Stimulated activated CD8-positive, alpha-beta memory T cell treated with anti-CD3 and anti-CD28 coated beads, Interleukin-15, amount 100 ng/mL, for 48 hours (primary cell): ENCODE measurements at places on chromosomes 5 and 9.

- DNase-seq, result no peak
Measured at GRCh38 chr5:115578657-115579056, 23.6 kb downstream of the TICAM2 start.

- DNase-seq, result no peak
Measured at GRCh38 chr9:30519756-30520155, 1864.7 kb upstream of the ACO1 start.

GRCh38 chr5:75566710-75567309 is 44.4 kb upstream of the ANKDD1B start:
- DNase-seq, result no peak

GRCh38 chr5:14250748-14251701 is 107.9 kb downstream of the TRIO start:
- DNase-seq, result no peak

- no peak for DNase-seq
Measured at GRCh38 chr5:171420431-171421241, 1.2 kb downstream of the FGF18 start.

DNA sequence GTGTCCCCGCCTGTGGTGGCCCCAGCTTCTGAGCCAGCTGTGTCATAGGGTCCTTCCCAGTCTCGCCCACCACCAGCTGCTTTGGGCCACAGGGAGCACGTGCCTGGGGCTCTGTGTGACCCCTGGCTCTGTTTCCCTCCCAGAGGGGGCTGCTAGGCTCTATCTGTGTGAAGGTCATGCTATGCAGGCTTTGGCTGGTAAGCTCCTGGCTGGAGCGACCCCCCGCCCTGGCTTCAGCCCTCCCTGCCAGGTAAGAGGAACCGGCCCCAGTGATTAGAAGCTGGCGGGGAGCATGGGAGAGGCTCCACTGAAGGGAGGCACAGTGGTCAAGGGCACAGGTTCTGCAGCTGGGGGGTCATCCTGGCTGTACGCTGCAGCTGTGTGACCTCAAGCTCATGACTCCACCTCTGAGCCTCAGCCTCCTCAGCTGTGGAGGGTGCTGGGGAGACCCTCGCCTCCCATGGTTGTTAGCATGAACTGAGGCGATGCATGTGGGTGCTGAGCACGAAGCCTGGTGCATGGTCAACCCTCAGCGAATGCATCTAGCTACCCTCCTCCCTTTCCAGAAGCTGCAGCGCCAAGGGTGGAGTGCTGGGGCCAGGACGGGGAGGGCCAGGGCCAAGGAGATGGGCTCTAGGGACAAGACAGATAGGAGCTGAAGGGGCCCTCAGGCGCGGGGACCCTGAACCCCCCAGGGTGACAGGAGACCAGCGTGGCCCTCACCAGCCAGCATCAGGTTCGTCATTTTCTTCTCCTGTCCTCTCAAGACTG is 163.8 kb upstream of the MVB12B start:
- DNase-seq, result no peak

DNA sequence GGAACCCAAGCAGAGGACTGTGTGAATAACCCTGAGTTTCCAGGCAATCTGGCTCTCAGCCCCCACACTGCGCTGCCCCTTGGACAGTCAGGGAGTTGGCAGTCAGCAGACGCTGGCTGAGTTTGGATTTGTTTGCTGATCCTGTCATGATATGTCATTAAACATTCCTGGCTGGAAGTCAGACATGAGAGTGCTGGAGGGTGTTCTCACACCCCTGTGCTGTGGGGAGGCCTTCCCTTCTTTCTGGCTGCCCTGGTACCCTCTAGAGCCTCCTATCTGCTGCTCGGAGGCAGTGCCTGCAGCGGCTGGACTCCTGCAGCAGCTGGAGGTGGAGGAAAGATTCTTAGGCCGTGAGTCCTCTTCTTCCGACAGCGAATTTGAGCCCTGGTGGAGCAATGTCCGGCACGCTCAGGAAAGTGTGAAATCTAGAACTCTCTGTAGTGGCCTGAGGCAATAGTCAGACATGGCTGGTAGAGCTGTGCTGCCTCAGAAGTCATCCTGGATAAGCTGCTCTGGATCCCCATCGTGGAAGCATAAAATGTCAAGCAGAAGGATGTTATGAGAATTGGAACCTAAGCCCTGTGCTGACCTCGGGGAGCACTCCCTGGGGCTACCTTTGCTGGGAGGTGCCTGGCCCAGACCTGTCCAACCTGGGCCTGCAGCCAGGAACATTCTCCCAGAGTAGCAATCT is 72.0 kb downstream of the PDE8B start:
- no peak for DNase-seq

GRCh38 chr5:73295921-73296320 is 122.9 kb downstream of the TMEM174 start:
- no peak for DNase-seq

DNA sequence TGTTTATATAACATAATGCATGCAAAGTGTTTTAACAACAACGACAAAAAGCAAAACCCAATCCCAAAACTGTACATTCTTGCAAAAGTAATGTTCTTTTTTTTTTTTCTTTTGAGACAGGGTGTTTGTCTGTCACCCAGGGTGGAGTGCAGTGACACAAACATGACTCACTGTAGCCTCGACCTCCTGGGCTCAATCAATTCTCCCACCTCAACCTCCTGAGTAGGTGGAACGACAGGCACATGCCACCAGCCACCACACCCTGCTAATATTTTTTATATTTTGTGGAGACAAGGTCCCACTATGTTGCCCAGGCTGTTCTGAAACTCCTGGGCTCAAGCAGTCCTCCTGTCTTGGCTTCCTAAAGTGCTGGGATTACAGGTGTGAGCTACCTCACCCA is 13.6 kb upstream of the HAVCR1 start:
- peak; percentile 17 for DNase-seq

- DNase-seq, result no peak
Measured at GRCh38 chr9:127021664-127022363, 100.6 kb downstream of the ANGPTL2 start.

- no peak for DNase-seq
Measured at GRCh38 chr5:56760723-56761122, 54.6 kb upstream of the MAP3K1 start.

DNA sequence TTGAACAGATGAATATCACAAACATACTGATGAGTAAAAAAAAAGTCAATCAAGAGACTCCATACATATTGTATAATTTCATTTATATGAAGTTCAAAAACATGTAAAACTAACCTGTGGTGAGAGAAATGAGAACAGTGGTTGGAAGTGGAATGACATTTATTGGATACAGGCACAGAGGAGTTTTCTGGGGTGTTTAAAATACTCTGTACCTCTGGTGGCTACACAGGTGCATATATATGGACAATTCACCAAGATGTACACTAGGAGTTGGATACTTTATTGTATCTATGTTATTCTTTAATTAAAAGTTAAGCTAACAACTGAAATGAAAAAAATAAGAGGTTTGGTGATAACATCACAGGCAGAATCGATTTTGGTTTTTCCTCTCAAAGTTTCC is 14.1 kb downstream of the FOXD1 start:
- DNase-seq, result no peak

DNA sequence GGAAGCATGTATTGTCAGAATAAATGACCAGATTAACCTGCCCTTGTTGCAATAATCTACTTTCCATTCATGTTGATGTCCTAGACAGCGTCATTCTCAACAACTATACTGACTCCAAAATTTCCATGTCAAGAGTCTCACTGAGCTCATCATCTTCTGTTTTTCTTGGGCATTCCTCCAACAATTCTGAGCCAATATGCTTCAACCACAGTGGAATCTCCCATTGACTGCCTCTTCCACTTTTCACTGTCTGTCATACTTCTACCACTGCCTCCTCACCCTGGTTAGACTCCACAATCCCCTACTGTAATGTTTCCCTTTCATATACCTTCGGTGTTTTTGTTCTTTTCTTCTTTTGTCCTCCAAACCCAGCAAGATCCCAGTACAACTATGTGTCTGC is 162.8 kb downstream of the TLE1 start:
- no peak for DNase-seq

- DNase-seq, result no peak
Measured at GRCh38 chr5:38905516-38905915, 59.7 kb downstream of the OSMR start.

- DNase-seq, result no peak
Measured at GRCh38 chr9:6889868-6890267, 132.1 kb downstream of the KDM4C start.

DNA sequence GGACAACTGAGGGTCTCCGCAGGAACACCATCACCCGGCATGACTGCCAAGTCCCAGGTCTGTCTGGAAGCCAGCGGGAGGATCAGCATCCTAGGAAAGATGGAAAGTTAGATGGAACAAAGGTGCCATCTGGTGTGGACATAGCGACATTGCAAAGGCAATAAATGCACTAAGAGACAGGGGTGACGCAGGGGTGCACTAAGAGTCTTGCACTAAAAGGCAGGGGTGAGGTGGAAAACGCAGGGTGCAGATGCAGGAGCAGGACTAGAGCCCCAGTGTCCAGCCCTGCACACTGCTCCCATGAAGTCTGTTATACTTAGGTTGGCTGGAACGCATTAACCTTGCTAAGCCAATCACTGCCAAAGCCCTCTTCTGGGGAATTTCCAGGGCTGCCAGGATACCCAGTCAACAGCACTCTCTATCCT is 15.5 kb downstream of the ATOX1 start:
- no peak for DNase-seq

DNA sequence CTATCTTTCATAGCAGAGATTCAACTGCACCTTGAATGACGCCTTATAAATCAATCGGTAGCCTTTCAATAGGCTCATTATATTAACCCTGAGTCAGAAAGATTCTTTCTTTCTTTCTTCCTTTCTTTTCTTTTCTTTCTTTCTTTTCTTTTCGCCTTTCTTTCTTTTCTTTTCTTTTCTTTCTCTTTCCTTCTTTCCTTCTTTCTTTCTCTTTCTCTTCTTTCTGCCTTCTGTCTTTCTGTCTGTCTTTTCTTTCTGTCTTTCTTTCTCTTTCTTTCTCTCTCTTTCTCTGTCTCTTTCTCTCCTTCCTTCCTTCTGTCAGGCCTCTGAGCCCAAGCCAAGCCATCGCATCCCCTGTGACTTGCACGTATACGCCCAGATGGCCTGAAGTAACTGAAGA is 86.0 kb upstream of the CLINT1 start:
- DNase-seq, result no peak

DNA sequence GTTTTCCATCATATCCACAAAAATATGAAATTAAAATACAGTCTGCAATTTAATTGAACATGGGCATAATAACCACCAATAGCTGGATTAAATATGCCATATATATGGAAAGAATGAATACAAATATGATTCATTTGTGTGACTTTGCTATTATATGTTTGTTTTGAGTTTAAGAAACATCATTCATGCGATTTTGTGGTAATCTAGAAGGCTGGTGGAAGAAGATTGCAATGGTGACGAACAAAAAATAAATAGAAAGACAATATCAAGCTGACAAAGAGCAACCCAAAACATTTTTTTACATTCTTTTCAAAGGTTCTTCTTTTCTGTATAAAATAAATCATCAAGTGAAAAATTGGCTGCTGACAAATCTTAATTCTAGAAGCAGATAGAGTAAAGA is 610.0 kb downstream of the MAT2B start:
- DNase-seq, result no peak

GRCh38 chr5:103915081-103915480 is 352.5 kb upstream of the NUDT12 start:
- DNase-seq, result no peak

DNA sequence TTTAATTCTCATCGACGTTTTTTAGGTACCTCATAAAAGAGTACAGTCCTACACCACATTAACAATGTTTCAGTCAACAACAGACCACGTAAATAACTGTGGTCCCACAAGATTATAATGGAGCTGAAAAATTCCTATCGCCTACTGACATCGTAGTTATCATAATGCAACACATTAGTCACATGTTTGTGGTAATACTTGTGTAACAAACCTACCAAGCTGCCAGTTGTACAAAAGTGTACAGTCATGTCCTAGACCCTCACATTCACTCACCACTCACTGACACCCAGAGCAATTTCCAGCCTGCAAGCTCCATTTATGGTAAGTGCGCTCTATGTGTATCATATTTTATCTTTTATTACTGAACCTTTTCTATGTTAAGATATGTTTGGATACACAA is 16.8 kb downstream of the GNAQ start:
- DNase-seq, result no peak

GRCh38 chr9:98438666-98439065 is 183.2 kb upstream of the TBC1D2 start:
- no peak for DNase-seq

DNA sequence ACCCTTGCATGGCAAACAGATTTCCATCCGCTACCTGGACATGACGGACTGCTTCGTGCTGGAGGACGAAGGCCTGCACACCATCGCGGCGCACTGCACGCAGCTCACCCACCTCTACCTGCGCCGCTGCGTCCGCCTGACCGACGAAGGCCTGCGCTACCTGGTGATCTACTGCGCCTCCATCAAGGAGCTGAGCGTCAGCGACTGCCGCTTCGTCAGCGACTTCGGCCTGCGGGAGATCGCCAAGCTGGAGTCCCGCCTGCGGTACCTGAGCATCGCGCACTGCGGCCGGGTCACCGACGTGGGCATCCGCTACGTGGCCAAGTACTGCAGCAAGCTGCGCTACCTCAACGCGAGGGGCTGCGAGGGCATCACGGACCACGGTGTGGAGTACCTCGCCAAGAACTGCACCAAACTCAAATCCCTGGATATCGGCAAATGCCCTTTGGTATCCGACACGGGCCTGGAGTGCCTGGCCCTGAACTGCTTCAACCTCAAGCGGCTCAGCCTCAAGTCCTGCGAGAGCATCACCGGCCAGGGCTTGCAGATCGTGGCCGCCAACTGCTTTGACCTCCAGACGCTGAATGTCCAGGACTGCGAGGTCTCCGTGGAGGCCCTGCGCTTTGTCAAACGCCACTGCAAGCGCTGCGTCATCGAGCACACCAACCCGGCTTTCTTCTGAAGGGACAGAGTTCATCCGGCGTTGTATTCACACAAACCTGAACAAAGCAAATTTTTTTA is 242.9 kb downstream of the MARCHF11 start:
- no peak for DNase-seq

- no peak for DNase-seq
Measured at GRCh38 chr5:153513156-153513555, 22.7 kb downstream of the GRIA1 start.

DNA sequence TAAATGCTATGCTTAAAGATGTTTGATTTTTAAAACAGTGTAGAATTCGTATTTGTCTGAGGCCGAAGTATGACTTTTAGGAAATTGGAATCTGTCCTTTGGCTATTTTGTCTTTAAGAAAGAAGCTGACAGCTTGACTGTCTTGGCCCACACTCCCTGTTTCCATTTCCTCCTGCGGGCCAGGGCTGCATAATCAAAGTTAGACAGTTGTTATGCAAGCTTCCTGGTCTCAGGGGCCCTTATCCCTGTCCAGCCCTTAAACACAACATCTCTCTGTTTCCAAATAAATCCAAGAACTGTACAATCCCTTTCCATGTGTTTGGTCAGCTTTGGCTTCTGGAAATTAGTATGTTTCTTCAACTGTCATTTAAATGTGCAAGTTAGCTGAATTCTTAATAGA is 54.6 kb upstream of the ECM2 start:
- DNase-seq, result no peak

DNA sequence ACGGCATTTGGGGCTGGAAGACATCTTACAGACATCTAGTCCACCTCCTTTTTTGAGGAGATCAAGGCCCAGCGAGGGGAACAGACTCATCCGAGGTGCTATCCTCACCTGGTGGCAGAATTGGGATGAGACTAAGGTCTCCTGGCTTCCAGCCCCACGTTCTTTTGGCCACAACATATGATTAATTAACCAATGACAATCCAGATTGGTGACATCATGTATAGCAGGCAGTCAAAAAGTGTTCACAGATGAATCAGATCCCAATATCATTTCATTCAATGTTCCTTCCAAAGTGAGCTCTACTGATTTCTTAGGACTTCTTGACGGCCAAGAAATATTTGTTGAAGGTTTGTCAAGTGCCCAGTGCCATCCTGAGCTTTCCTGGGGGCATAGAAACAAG is 3.9 kb downstream of the CFAP77 start:
- no peak for DNase-seq

- DNase-seq, result no peak
Measured at GRCh38 chr5:73994963-73995362, 369.0 kb downstream of the ARHGEF28 start.
